Astrocyte of the hippocampus (primary cell): ENCODE measurements at places on chromosomes 5 and 9.

- DNase-seq, result peak; percentile 24
Observed at GRCh38 chr5:122120957-122121356, 8.4 kb upstream of the ZNF474 start.

- DNase-seq, result no peak
Observed at GRCh38 chr9:130732793-130733221, 39.2 kb downstream of the EXOSC2 start.

DNA sequence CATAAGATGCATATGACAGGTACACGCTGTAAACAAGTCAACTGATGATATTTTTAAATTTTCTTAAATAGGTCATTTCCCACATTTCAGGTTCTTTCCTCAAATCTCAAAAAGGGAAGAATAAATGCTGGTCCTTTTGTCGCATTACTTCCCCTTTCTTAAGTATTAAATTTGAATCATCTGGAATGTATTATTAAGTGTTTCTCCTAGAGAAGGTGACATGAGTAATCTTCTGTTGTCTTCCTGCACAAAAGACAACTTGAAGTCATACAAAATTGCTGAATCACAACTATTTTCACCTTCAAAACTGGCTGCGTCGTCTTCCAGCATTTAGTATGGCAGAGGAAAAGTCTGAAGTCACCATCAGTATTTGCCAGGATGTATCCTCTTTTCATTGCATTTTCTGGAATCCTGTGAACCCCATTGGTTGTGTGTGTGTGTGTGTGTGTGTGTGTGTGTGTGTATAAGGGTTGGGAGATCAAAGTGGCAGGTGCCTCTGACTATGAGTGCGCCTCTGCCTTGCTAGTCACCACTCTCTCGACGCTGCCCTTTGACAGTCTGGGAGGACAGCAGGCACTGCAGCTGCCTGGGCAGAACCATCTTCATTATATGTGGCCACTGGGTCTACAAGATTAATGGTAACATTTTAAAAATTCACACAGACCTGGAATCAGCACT, 86.9 kb downstream of the MVB12B start:
- no peak for DNase-seq

DNA sequence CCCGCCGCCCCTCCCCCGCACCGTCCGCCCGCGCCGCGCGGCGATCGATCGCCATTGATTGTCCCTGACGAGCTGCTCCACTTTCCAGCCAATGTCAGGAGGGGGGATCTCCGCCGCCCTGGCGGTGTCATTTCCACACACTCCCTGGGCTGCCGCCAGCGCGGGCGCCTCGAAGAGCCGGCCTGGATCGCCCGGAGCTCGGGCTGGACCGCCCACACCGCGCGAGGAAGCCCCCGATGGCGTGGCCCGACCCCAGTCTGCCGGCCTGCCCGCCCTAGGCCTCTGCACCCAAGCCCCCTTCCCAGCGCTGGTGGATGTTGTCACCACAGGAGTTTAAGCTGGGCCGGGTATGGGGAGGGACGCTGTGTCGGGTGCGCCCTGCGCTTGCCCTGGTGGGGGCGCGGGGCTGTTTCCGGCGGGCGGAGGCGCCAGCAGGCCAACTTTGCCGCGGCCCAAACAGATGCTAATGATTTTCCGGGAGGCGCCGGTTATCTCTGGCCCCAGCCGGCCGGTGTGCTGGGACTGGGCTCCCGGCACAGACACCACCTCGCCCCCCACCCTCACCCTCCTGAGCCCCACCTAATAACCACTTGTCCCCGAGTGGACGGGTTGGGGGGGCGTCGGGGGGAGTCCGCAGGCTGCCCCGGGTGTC, 10.6 kb upstream of the CXXC5 start:
- DNase-seq, result peak; percentile 93

DNA sequence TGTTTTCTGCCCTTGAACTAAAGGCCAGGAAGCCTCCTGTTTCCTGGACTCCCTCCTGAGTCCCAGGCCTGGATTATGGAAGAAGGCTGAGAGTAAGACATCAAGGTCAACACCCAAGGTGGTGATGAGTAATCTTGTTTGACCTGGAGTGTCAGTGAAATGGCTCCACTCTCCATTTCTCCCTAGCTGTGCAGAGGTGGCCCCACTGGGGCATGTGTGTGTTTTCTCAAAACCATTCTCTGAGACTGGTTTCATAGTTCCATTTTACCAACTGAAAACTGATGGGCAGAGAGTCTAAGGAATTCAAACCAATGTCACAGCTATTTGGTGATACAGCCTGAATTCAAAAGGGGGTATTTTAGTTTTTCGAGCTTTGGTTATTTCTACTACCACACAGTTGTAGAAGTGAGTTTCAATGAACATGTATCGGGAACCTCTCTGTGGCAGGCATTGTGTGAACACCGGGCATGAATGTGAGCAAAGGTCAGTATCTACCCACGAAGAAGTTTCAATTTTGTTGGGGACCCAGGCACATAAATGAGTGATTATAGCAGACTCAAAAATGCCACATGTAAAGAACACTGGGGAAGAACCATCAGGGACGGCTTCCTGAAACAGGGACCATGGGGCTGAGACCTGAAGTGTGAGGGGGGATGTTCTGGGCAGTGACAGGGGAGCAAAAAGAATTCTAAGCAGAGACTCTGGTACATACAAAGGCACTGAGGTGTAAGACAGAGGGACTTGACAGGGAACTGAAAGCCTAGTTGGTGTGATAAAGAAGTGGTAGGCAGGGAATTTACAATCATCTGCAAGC, 269.6 kb upstream of the KLF4 start:
- no peak for DNase-seq

- no peak for DNase-seq
Observed at GRCh38 chr5:4065472-4066320, 470.1 kb downstream of the IRX1 start.
